Ureter (tissue), 1 donor: ENCODE measurements at places on chromosomes 16 and 17. TPM values are rescaled to one million over a fixed set of nuclear protein-coding genes. Genes with fewer than 3 reads are reported as not detected.

DNA sequence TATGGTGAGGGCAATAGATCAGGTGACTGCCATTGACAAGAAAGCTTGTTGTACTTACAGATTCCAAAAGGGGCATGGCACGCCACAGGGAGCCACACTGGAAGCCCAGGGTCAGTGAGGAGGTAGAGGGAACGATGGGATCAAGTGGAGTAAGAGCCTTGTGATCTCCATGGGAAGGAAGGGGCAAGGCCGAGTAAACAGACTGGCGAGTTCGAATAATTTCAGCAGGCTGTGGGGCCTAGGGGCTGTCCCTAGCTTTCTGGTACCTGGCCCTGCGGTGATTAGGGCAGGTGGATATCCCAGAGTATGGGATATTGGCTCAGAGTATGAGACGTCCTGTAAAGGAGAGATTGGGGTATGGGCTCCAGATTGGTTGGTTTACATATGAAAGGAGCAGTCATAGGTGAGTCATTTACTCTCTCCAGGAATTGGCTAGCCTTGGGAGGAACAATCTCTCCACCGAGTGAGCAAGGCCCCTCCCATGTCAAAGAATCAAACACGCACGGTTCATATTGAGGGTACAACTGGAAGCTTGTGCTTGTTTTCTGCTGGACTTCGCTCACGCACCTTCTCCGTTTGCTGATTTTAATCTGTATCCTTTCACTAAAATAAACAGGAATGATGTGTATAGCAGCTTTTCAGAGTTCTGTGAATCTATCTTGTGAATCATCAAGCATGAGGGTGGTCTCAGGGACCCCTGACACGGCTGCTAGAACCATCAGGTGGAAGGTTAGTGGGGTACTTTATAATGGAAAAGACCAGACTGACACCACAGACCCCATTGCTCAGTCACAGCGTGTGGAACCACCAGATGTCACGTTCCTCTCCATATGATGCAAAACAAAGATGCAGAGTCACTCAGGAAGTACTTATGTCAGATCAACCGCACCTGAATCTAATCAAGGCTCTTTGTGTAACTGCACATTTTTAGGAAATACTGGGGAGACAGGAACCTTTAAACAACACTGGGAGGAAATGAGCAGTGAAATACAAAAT is 27.9 kb downstream of the GABARAPL2 start:
- no peak for DNase-seq

DNA sequence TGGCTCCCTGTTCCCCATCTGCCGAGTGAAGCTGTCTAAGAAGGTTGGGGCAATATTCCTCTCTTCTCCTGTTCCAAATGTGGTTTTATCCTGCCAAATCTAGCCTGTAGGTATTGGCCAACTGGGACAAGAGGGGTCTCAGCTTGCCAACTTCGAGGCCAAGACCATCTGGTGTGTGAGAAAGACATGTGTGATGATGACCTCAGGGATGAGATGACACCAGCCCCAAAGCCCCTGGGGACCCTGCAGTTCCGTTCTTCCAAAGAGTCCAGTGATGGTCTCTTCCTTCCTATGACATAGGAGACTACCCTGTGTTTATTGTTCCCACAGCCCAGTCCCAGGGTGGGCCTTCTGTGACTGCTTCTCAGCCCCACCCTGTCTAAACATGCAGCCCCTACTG is 34.8 kb upstream of the ADAMTS18 start:
- no peak for DNase-seq

DNA sequence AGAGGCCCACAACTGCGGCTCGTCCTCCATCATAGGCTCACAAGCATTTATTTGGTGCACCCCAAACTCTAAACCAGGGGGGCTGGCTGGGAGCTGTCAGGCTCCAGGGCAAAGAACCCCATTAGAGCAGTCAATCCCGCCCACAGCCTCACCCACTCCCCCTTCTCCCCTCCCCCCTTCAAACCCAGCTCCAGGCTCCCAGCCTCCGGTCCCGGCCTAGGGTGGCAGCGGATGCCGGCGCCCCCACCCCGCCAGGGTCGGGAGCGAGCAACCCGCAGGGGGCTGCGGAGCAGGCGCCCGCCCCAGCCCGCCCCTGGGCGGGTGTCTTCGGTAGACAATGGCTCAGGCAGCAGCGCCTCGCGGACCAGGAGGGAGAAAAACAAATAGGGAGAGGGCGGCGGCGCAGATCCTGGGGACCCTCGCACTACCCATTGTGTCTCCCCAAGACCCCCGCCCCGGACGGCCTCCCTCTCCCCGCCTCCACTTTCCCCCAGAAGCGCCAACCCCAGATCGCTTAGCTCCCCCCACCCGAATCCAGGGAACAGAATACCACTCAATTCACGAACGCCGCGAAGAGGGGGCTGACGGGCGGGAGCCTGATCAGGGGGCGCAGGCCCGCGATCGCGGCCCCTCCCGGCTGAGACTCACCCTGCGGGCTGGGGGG is 572 bp downstream of the FAM171A2 start:
- no peak for DNase-seq

DNA sequence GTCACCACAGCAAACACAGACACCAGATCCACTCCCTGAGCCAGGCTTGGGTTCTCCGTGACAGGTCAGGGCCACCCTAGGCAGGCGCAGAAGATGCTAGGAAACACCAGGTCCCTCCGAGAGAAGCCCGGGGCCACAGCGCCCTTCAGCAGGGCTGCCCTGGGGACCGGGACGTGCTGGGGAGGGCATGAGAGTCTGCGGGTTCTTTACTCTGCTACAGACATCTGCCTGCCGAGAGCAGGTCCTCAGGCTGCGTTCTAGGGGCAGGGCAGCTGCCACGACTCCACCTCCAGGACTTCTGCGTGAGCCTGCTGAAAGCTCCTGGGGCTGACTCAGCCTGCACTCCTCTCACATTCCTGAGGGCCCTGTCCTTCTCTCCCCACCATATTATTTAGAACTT is 11.4 kb downstream of the MYLK3 start:
- DNase-seq, result no peak

GRCh38 chr17:80774146-80774545 is 217.5 kb upstream of the CHMP6 start:
- no peak for DNase-seq

DNA sequence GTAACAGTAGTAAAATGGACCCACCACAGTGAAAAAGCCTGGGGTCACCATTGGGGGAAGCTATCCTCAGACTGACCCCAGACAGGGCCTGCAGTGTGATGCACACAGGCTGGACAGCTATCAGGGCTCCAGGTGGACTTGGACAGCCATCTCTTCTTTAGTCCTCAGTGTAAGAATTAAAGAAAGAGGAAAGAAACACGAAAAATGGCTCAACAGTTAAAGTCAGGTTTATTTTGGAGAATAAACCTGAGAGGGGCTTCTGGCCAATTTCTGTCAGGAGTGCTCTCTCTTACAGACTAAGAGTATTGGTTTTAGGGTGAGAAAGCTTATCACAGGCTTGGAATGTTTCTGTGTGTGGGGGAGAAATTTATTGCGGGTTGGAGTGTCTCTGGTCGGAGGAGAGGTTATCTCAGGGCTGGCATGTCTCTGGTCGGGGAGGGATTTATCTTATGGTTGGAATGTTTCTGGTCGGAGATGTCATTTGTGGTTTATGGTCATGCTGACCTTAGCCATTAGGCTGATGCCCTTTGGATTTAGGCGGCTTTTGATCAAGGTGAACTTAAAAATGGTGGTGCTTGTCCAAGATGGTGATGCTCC is 10.8 kb upstream of the B4GALNT2 start:
- no peak for DNase-seq

DNA sequence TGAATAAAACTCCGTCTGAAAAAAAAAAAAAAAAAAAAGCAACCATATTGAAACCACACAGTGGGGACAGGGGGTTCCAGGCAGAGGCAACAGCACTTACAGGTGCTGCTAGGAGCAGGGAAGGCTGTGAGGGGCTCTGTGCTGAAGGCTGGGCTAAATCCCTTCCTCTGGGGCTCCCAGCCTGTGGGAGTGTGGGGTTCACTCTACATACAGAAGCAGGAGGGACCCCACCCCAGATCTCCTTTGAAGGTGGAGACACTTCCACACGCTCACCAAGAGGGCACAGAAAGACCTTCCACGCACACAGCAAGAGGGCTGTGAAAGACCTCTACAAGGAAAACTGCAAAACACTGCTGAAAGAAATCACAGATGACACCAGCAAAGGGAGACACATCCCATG is 53.9 kb downstream of the USP22 start:
- DNase-seq, result no peak

DNA sequence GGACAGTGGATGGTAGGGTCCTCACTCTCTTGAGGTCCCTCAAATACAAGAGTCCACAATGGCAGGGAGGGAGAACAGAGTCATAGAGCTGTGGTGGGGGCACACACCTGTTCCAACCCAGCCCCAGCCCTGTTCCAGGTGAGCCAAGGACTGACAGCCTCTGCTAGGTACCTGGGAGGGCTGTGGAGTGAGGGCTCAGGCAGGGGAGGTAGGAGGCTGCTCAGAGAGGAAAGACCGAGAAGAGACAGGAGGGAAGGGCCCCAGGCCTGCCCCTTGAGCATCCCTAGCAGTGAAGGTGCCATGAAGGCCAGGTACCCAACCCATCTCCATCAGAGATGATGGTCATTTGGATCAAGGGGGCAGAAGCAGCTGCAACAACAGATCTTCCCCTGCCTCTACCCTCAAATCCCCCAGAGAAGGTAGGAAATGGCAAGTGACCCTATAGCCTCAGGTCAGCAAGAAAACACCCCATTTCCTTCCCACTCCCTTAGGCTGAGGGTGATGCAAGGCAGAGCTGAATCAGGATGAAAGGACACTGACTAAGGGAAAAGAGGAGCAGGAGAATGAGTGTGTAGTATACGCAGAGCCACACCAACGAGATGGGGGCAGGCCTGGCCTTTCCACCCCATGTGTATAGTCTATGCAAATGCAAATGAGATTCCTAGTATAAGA is 28.6 kb downstream of the CD300LG start:
- no peak for DNase-seq

DNA sequence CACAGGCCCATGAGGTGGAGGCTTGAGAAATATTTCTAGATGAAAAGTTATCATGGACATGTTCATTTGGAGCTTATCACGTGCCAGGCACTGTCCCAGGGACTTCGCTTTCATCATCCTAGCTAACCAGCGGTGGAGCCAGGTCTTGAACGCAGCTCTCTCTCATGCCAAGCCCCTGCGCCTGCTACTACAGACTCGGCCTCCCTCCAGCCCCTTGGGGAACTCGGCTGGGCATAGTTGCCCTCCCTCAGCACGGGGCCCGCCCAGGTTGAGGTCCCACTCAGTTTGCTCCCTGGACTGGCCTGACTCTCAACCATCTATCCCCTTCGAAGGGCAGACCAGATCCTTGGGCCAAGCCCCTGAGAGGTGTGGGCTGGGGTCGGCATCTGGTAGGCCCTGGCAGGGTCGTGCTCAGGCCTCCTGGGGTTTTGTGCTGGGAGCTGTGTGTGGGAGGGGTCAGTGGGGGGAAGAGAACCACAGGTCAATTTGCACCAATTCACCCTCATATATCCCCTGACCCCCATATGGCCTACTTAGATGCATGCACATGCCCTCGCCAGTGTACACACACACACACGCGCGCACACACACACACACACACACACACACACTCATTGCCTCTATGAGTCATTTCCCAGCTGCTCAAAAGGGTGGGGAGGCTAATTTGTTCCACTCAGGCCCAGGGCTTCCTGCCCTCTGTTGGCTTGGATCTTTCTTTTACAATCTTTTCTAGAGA is 12.1 kb upstream of the SCN4A start:
- DNase-seq, result peak; percentile 78

- no peak for DNase-seq
These were observed 6.9 kb downstream of the FBXO31 start for GRCh38 chr16:87376660-87377059.

- no peak for DNase-seq
These were observed 3.0 kb downstream of the BAHCC1 start for GRCh38 chr17:81398176-81398831.

DNA sequence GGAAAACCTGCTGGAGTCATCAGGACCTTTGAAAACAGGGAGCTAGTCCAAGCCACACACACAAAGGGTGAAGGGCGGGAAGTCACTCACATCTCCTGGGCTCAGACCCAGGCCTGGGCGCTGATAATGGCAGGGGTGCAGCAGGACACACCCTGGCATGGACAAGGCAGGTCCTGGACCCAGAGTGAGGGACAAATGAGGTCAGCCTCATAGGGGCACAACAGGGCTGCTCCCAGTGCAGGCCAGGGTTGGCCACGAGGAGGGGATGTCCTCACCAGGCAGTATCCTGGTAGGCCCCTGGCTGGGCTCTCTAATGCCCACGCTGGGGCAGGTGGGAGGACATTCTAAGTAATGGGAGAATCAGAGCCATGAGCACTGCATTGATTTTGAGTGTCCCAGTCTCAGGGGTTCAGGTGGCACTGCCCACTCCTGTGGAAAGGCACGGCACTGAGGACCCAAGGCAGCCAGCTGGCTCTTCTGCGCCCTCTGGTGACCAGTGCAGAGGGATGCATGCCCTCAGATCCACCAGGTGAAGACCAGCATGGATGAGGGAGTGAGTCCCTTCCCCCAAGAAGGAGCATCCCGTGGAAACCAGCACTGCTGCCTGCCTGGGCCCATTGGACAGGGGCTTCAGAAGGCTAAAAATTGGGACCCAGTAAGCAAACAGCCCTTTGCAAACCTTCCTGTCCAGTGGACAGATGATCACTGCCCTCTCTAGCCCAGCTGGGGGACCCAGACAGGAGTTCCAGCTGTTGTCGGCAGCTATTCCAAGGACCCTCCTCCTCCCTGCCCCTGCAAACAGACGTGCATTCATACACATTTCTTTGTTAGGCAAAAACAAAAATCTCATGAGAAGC is 23.4 kb upstream of the SREBF1 start:
- DNase-seq, result peak; percentile 72

- no peak for DNase-seq
These were observed 20.3 kb upstream of the GLIS2 start for GRCh38 chr16:4295581-4295980.

- DNase-seq, result no peak
These were observed 908.4 kb downstream of the KCNJ18 start for GRCh38 chr17:22600644-22601298.

GRCh38 chr17:36602030-36602748 is 806 bp downstream of the MRM1 start:
- no peak for DNase-seq

GRCh38 chr16:83706394-83706793 is 101.4 kb upstream of the HSBP1 start:
- no peak for DNase-seq

GRCh38 chr17:79374807-79375206 is 236.0 kb downstream of the RBFOX3 start:
- DNase-seq, result no peak

DNA sequence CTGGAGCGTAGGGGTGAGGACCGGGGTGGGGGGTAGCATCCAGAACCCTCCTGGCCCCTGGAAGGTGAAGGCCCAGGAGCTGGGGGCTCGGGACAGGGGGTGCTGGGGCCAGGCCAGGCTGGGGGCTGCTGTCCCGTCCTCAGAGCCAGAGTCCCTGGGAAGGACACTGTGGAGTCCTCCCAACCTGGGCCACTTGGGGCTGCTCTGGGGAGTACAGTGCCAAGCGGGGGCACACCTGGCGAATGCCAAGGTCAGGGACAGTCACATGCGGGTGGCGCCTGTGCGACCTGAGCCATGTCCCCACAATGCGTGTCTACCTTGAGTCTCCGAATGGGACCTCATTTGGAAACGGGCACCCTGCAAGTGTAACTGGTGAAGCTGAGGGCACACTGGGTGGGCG is 1.2 kb upstream of the PERCC1 start:
- DNase-seq, result no peak

CAPNS2 gene
- 42.5 TPM for total RNA-seq

GCGR gene
- total RNA-seq, result not detected

GP2 gene
- 0.49 TPM for total RNA-seq

HSD17B1 gene
- total RNA-seq, result 3.6 TPM

TBX4 gene
- total RNA-seq, result not detected

SPATA32 gene
- not detected for total RNA-seq

CCL4 gene
- total RNA-seq, result 6.1 TPM

PHOSPHO1 gene
- 0.34 TPM for total RNA-seq

NUP93 gene
- total RNA-seq, result 69.1 TPM
